Stimulated activated CD4-positive, alpha-beta T cell treated with anti-CD3 and anti-CD28 coated beads, Interleukin-1b, Interleukin-23, amount 100 ng/mL, for 48 hours (primary cell): ENCODE measurements at places on chromosomes 7 and 10.

DNA sequence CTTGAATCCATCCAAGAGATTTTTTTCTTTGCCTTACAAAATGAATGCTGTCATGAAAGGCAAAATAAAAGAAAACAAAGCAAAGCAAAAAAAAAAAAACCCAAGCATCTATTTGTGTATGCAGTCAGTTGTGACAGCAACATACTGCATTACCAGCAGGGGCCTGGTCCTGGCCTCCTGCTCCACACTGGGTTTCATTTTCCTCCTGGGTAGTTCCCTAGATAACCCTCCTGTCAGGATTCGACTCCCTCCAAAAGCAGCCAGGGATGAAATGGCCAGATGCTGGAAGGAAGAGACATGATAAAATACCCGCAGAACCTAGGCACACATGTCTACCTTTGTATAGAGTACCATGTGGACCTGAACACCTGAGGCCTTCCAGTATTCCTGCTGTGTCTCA lies 148.6 kb downstream of the NRCAM start:
- no peak for DNase-seq

DNA sequence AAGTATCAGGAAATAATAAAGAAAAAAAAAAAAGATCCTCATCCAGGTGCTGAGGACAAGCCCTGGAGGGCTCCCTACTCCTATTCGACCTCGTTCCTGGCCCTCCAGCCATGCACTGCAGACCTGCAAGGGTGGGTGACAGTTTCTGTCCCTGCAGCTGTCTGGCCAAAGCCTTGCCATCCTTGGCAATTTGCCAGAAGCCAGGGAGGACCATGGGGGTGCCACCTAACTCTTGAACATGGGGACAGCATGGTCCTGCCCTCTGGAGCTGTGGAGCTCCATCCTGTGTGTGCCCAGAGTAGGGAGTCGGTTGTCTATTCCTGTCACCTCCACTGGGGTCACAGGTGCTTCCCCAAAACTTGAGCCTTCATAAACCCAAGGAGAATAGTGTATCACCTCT lies 27.8 kb downstream of the DMBT1 start:
- no peak for DNase-seq

DNA sequence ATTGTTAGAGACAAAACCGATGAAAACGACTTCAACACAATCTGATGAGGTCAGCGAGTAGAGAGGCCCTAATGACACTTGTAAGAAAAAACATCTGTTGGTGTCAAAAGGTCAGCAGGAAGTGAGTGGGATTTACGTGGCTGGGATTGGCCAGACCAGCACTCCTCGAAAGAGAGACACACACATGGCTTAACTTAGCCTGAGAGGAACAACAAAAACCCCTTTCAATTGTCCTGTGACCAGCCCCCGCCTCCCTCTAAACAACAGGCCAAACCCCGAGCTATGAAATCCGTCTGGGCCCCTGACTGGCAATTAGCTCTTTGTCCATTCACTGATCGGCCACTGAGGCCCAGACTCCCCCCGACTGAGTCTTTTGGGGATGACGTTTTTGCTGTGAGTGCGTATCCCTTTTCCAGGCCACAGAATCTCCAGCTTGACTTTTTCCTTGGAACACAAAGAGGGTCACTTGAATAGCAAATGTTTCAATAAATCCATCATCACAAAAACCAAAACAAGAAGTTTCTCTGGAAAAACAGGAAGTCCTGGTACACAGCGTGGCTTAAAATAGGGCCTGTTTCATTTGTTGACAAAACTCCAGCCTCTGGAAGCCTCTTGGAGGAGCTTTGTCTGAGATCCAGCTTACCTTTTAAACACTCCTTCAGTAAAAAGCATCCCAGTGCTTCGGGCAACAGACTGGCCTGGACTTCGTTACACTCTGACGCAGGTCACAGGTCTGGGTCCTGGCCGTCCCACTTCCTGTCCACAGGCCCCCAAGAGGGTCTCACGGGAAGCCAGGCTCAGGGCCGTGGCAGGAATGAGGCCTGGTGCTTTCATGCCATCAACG lies 103.0 kb downstream of the CTBP2 start:
- DNase-seq: no peak

DNA sequence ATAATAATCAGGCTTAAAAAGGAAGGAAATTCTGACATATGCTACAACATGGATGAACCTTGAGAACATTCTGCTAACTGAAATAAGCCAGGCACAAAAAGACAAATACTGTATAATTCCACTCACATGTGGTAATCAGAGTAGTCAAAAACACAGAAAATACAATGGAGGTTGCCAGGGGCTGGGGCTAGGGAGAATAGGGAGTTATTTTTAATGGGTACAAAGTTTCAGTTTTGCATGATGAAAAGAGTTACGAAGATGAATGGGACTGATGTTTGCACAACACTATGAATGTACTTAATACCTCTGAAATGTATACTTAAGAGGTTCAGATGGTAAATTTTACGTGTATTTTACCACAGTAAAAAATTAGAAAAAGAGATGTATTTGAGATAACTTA lies 145.6 kb downstream of the DOCK4 start:
- DNase-seq: no peak

DNA sequence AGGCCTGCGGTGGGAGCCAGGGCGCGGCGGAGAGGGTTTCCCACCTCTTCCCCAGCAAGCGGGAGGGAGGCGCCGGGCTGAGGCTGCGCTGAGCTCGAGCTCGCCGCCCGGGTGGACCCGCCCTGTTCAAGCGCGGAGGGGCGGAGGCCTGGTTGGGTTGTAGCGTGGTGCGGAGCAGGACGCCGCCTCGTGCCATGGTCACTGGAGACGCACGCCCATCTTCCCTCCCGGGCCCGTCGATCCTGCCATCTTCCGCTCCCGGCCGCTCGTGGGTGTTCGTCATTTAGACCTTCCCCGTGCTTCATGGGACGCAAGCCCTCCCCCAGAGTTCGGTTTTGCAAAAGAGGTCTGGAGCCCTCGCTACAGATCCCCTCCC lies 9.3 kb upstream of the EN2 start:
- DNase-seq: no peak

- DNase-seq: no peak
Measured at GRCh38 chr10:33057620-33058019, 99.6 kb upstream of the ITGB1 start.

- DNase-seq: no peak
Measured at GRCh38 chr10:103967448-103968071, 620 bp downstream of the SLK start.

GRCh38 chr10:117684672-117685211 lies 142.2 kb downstream of the EMX2 start:
- DNase-seq: no peak

DNA sequence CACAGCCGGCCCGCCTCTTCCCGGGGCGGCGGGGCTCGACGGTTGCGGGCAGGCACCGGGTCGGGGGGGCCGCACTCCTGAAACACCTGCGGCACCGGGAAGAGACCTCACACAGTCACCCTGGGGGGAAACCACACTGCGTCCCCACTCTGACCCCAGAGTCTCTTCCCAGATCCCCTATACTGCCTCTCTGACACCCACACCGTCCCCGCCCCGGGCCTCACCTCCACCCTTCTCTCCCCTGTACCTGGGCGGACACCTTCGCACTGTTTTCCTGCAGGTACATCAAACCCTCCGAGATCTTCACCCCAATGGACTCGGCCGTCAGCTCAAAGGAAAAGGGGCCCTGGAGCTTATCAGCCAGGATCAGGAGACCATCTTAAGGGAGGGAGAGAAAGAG lies 3.4 kb upstream of the GAL3ST4 start:
- DNase-seq: no peak

GRCh38 chr10:61822781-61823230 lies 78.7 kb upstream of the ARID5B start:
- DNase-seq: no peak

- DNase-seq: no peak
Measured at GRCh38 chr7:101470668-101471487, 108.2 kb downstream of the COL26A1 start.

DNA sequence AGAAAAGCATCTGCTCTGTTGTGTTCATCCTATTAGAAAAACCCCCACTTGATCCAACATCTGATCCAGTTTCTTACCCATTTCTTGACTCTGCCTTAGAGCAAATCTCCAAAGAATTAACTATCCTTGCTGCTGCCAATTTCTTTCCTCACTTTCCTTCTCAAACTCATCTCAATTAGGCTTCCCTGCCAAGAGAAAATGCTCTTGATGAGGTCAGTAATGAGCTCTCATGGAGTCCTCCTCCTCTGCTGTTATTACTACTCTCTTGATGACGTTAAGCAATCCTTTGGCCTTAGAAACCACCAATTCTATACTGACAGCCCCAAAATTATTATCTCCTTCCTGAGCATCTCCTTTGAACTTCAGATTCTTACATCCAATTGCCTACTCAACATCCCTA lies 162.0 kb upstream of the FAM13C start:
- no peak for DNase-seq
